ENCODE measurements at places on chromosomes 7 and 10.

DNA sequence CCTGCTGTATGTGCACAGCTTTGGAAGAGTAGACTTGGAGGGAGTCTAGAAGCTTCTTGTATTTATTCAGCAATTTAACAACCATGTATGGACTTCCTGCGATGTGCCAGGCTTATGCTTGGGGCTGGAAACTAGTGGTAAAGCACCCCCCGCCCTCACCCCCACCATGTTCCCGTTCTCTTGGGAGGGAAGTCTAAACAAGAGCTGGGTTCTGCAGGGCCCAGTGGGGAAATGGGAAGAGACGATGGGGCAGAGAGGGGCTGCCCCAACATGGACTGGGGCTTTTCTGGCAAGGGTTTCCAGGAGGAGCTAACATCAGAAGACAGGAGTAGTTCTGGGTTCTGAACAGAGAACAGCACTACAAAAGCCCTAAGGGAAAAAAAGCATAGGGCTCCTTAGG is 8.0 kb downstream of the RASSF4 start:
- no peak for DNase-seq

GRCh38 chr10:77849039-77849664 is 77.4 kb downstream of the DLG5 start:
- DNase-seq = no peak

DNA sequence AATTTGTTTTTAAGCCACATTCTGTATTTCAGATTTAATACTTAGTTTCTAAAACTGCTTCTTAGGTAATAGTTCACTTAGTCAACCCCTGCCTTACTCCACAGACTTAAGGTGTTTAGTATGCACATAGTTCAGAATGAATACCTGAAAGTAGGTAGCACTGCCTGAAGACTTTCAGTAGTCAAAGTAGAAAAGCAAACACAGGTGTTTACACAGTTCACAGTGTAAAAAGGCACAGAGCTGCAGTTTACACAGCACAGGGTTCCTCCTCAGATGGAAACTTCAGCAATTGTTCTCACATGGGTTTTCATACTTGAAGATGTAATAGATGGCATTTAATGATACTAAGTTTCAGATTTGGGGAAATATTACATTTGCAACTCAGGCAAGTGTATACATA is 3.1 kb upstream of the PKD1L1 start:
- no peak for DNase-seq

- no peak for DNase-seq
Measured at GRCh38 chr7:126699707-126700106, 553.0 kb downstream of the GRM8 start.

GRCh38 chr7:30583181-30583580 is 11.5 kb upstream of the GARS1 start:
- DNase-seq = no peak

GRCh38 chr10:71658467-71658745 is 61.2 kb downstream of the C10orf105 start:
- no peak for DNase-seq

- no peak for DNase-seq
Measured at GRCh38 chr10:27534161-27534700, 30.1 kb downstream of the RAB18 start.

DNA sequence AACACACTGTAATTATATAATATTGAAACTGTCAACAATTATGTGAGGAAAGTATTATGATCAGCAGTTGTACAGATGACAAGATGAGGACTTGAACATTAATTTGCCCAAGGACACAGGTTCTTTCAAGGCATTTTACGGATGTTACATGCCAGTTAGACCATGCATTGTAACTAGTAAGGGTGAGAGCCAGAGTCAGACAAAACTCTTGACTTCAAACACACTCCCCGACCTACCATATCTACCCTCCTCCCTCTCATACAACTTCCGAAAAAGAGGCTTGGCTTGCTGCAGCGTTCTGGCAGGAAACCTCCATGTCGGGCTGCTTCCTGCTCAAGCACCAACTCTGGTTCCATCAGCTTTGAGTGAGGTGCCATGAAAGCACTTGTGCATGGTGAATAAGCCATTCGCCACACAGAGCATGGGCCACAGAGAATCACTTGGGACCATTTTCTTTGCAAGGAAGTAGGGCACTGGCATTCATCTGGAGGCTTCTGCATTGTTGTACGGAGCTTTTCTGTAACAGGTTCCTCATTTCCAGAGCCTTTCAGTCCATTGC is 53.2 kb downstream of the FOXI2 start:
- peak; percentile 3 for DNase-seq

DNA sequence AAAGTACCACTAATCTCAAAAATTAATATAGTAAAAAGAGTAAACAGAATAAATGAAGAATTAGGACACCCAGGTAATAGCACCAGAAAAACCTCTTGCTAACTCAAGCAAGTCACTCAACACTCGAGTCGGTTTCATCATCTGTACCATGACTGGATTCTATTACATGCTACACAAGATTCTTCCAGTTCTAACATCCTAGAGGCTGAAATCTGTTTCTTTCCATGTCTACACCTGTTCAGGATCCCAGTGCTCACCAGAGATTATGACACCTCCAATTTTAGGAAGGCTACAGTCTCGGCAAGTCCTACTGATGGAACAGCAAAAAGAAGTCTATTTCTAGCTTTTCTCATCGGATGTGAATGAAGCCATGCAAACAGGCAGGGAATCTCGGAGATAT is 95.3 kb upstream of the ANK3 start:
- no peak for DNase-seq

GRCh38 chr10:9577746-9578145 is 1439.9 kb upstream of the CELF2 start:
- DNase-seq = no peak

DNA sequence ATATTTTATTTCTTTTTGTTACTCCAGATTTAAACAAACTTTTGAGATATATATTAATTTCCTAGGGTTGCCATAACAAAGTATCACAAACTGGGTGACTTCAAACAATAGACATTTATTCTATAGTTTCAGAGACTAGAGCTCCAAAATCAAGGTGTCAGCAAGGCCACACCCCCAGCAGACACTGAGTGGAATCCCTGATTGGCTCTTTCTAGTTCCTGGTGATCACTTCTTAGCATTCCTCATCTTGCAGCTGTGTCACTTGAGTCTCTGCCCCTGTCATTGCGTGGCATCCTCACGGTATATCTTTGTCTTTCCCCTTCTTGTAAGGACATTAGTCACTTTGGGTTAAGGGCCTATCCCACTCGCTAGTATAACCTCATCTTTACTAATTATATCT is 7.6 kb upstream of the SLC26A3 start:
- no peak for DNase-seq

GRCh38 chr7:96118449-96119001 is 203.4 kb downstream of the SLC25A13 start:
- no peak for DNase-seq

GRCh38 chr10:129953119-129954051 is 10.7 kb downstream of the EBF3 start:
- DNase-seq = no peak

DNA sequence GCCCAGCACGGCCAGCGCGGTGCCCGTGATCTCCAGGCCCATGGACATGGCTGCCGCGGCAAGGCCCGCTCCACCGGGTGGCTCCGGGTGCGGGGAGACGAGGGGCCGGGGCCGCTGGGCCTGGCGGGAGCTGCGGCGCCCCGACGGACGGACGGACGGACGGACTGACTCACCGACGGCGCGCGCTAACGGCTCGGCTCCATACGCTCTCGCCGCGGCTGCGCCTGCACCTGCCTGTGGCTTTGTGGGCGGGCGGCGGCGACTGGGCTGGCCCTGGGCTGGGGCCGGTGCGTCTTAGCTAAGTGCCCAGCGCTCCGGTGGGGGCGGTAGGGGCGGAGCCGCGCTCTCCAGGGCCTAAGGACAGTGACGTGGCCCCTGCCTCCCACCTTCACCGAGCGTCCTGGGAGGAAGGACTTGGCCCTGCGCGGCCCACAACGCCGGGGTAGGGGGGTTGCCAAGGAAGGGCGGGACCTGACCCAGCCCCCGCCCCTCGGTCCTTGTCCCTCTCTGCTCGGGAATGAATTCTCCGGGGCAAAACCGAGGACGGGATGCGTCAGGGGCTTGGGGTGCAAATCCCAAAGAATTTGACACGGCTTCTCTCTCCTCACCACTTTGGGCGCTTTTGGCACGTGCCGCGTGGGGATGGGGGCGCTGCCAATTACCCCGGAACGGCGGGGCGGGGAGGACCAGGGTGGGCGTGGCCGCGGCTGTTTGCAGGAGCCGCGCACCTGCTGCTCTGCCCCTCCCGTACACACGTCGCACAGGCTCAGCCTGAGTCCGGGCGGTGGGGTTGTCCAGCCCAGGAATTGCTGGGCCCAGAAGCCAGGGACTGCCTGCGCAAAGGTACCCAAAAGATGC is at the start of gene CLDN3:
TSS of gene CLDN3 (minus strand) at position 269 of the 858 bp plus-strand sequence. CDS start at position 48, 221 bp downstream.
- no peak for DNase-seq

DNA sequence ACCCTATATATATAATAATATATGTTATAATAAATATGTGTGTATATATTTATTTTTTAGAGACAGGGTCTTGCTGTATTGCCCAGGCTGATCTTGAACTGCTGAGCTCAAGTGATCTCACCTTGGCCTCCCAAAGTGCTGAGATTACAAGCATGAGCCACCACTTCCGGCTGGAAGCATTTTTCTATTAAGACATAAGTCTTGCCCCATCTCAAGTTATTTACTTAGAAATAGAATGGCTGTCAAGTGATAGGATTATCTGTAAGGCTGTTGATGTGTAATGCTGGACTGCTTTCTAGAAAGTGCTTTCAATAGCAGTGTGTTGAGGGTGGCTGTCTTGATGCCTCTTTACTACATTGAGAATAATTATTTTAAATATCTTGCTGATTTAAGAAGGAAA is 65.2 kb downstream of the ZMYND11 start:
- no peak for DNase-seq

DNA sequence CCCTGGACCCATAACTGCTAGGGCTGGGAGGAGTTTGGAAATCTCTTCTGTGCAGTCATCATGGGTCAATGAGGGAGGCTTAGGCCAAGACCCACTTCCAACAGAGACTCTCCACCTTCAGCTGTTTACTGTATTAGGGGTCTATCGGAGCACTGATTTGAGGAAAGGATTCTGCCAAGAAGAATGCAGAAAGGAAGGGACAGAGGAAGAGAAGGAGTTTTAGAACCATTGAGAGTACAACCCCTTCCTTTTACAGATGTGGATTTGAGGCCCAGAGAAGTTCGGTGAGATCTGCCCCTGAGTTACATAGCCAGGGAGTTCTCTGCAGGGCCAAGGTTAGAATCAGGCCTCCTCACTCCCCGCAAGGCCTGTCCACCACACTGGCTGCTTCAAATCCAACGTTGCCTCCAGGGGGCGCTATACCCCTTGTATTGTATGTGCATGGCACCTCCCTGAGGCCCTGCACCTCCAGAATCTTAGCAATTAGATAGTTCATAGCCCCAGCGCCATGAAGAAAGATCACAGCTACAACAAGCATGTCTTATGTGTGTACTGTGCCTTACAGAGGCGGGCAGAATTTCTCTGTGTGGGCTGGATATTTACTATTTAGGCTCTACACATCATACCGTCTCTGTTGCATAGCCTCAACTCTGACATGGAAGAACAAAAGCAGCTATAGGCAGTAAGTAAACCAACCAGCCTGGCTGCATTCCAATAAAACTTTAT is 246.8 kb downstream of the SKIDA1 start:
- peak; percentile 82 for DNase-seq

GRCh38 chr7:22782616-22783232 is 39.9 kb downstream of the TOMM7 start:
- DNase-seq = peak; percentile 72

DNA sequence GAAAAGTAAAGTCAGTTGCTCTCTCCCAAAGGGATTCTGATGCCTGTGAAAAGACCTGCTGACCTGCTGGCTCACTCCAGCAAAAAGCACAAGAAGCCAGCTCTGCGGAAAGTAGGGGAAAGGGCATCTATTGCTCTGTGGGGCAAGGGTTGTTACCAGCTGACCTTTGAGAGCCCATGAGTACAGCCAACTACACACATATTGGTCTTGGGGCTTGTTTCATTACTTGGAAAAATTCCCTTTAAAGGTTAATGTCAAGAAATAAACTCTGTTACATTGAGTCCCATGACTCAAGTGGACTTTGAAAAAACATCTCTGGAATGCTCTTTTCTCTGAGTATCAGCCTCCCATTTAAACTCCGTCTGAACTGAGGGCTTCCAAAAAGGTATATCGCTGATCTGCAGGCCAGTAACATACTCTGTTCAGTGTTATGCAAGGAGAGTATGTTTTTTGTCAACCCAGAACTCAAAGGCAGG is 53.2 kb downstream of the PANK1 start:
- no peak for DNase-seq

GRCh38 chr10:47360419-47361040 is 12.4 kb downstream of the RBP3 start:
- no peak for DNase-seq

DNA sequence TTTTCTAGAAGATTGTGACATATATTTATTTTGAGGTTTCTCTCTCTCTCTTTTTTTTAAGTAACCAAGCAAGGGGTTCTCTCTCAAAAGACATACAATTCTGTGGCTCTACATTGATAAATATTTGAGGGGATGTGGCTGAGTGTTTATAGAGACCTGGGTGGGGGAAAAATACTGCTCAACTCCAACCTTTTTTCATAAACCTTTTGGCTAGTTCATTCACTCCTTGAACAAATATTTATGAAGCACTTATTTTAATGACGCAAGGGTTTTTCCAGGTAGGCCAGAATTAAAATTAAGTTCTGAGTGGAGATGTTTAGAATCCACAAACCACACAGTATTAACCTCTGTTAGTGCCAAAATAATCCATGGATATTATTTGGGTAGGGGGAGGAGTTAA is 100.2 kb downstream of the PTPRE start:
- DNase-seq = no peak

GRCh38 chr7:102874166-102874829 is 38.5 kb upstream of the LRRC17 start:
- peak; percentile 11 for DNase-seq

DNA sequence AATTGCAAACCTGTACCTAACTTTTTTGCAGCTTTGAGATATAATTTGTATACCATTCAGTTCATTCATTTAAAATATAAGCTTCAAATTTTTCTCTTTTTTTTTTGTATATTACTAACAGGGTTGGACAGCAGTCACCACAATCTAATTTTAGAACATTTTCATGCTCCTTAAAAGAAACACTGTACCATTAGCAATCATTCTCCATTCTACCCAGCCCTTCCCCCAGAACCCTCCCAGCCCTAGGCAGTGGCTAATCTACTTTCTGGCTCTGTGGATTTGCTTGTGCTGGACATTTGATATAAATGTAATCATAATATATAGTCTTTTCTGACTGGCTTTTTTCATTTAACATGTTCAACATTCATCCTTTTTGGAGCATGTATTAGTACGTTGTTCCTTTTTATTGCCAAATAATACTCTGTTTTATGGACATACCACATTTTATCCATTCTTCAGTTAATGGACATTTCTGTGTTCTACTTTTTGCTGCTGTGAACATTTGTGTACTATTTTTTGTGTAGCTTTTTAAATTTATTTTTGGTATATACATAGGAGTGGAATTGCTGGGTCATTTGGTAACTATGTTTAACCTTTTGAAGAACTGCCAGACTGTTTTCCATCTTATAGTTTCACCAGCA is 40.9 kb upstream of the ST7 start:
- no peak for DNase-seq

DNA sequence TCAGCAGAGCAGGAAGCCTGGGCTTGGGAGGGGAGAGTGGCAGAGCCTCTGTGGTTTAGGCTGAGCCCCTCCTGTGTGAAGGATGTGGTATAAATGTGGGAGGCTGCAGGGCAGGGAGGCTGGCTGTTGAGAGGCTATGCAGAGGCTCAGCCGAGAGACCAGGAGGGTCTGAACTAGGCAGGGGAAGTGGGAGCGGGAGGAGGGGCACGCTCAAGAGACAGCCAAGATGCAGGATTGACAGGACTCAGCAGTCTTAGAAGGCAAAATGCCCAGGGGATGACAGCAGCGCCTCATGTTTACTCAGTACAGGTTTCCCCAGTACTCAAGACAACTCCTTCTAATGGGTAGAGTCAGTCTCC is 24.3 kb downstream of the BTBD16 start:
- DNase-seq = no peak
